Stomach (tissue), 19 donors: ENCODE measurements at places on chromosomes 4 and X. TPM values are rescaled to one million over a fixed set of nuclear protein-coding genes. Genes with fewer than 3 reads are reported as not detected.

BEX3 gene
- total RNA-seq = 14.5 TPM

CENPVL3 gene
- not detected for total RNA-seq

SPANXC gene
- total RNA-seq = not detected

GRCh38 chrX:46788902-46789301 is 30.0 kb upstream of the SLC9A7 start:
- peaks cover 19% of the 10 kb centered on the region for H3K4me1 ChIP-seq
- DNase-seq = no peak
- H3K27ac ChIP-seq = no peak overlapping the region
- H3K36me3 ChIP-seq = no peaks in the 10 kb centered on the region
- no peak overlapping the region for H3K4me3 ChIP-seq

- no peaks in the 10 kb centered on the region for H3K27me3 ChIP-seq
- peaks cover 4% of the 10 kb centered on the region for H3K4me1 ChIP-seq
- no peak for DNase-seq
- no peaks in the 10 kb centered on the region for H3K36me3 ChIP-seq
- no peak overlapping the region for H3K27ac ChIP-seq
- H3K4me3 ChIP-seq = no peak overlapping the region
These were observed 25.7 kb downstream of the SLC39A8 start for GRCh38 chr4:102319594-102319993.

- H3K36me3 ChIP-seq = peaks cover 64% of the 10 kb centered on the region
- no peak overlapping the region for H3K27ac ChIP-seq
- H3K4me1 ChIP-seq = no peaks in the 10 kb centered on the region
- DNase-seq = no peak
- H3K27me3 ChIP-seq = no peaks in the 10 kb centered on the region
- H3K4me3 ChIP-seq = no peak overlapping the region
These were observed 17.6 kb downstream of the OFD1 start for GRCh38 chrX:13752141-13752540.
